Activated CD4-positive, alpha-beta T cell treated with anti-CD3 and anti-CD28 coated beads, Interleukin-2, amount 10 ng/mL, durations not matched to agents 7 days and 5 days (primary cell): ENCODE measurements at places on chromosomes 6 and 20. TPM values are rescaled to one million over a fixed set of nuclear protein-coding genes. Genes with fewer than 3 reads are reported as not detected.
A peak's percentile ranks its signal among the peaks of the same experiment; 100 is the strongest.

- DNase-seq = no peak
Measured at GRCh38 chr20:37636212-37636975, 57.4 kb upstream of the CTNNBL1 start.

DNA sequence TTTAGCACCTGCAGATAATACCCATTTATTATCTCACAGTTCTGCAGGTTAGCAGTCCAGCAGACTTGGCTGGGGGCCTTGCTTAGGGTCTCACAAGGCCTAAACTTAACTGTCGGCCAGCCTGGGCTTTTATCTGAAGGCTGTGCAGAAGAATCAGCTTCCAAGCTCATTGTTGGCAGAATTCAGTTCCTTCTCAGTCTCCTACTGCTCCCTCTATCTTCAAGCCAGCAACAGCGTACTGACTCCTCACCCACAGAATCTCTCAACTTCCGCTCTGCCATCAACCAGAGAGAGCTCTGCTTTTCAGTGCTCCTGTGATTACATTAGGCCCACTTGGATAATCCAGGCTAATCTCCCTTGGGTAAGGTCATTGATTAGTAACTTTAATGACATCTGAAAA is 30.2 kb upstream of the NHSL1 start:
- DNase-seq = no peak

DNA sequence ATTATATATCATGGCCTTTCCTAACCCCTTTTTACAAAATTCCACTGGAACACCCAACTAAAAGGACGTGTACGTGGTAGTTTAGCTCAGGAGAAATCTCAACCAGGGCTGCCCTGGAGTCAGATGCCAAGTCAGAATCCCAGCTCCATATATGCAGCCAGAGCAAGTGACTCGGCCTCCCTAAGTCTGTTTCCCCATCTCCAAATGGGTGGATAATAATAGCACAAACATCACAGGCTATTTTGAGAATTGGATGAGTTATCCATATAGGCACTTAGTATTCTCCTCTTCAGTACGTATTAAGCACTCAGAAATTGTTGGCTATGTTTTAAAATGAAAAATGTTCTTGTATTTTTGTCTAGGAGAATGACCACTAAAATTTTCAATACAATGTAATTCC is 481.5 kb downstream of the CD109 start:
- no peak for DNase-seq

GRCh38 chr20:38238829-38239228 is 21.7 kb downstream of the KIAA1755 start:
- no peak for DNase-seq

GRCh38 chr20:4567170-4567569 is 154.5 kb upstream of the PRND start:
- DNase-seq = no peak

GRCh38 chr6:53045891-53046673 is 19.1 kb upstream of the FBXO9 start:
- DNase-seq = no peak

DNA sequence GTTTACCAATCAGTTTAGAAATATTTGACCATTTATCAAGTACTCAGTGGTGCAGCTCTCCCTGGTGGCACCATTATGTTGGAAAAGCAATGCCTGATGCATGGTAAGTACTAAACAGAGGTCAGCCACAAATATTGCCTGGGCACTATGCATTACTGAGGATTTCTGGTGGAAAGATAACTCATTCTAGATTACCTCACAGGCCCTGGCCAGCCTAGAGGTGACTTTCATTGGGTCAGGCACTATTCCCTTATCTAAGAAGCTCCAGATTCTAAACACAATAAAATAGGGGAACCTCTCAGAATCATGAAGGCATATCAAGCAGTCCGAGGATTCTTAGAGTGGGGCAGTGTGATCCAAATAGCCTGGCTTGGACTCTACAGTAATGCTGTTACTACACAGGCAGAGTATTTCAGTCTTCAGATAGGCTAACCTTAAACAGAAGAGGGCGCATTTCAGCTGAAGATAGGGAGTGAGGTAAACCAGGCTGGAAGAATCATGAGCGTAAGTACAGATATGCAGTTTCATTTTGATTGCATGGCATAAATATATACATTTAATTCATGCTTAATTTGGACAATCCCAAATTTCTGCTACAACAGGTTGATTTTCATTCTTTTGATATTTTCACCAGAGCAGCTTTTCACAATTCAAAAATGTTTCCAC is 12.1 kb downstream of the LGSN start:
- no peak for DNase-seq

DNA sequence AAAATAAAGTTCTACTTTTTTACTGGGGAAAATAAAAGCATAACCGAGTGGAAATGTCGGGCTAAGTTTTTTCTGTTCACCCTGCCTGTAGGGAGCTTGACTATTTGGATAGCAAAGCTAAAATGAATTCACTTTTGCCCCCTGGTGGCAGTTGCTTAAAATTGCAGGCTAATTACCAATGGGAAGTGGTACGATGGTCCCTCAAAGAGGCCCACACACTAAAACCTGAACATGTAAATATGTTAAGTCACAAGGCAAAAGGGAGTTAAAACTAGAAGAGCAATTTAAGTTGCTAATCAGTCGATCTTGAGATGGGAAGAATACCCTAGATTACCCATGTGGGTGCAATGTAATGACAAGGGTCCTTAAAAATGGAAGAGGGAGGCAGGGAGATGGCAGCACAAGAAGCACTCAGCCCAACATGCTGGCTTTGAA is 916 bp upstream of the SUN5 start:
- peak; percentile 51 for DNase-seq

GRCh38 chr6:129489215-129489765 is 220.7 kb downstream of the ARHGAP18 start:
- DNase-seq = no peak

DNA sequence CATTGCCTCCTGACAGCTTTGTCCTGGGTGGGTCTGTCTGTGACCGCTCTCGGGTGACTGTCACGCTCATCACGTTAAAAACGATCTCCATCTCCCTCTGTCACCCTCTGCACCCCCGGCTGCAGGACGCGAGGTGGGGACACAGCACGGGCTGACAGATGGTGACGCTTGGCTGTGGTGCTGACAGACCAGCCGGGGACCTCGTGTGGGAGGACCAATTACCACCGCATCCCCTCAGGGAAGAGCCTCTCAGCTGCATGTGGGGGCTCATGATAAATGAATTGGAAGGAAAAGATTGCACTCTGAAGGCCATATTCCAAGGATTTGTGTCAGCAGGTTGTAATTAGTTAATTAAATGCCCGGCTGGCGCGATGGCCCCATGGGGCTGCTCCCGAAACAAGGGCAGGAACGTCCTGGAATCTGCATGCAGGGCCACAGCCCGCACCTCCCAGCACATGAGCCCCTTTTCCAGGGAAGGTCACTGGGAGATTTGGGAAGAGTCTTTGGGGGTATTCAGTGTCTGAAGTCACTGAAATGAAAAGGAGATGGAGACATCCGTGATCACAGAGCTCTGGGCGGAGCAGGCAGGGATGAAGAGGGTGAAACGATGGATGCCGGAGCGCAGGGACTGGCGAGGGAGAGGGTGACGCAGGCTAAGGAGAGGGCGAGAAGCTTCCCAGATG is 87.1 kb downstream of the ERMARD start:
- no peak for DNase-seq

GRCh38 chr6:45003387-45003786 is 324.7 kb upstream of the RUNX2 start:
- DNase-seq = no peak

- no peak for DNase-seq
Measured at GRCh38 chr6:46054516-46054915, 38.9 kb upstream of the CLIC5 start.

- no peak for DNase-seq
Measured at GRCh38 chr20:21739682-21740081, 34.2 kb downstream of the PAX1 start.

DNA sequence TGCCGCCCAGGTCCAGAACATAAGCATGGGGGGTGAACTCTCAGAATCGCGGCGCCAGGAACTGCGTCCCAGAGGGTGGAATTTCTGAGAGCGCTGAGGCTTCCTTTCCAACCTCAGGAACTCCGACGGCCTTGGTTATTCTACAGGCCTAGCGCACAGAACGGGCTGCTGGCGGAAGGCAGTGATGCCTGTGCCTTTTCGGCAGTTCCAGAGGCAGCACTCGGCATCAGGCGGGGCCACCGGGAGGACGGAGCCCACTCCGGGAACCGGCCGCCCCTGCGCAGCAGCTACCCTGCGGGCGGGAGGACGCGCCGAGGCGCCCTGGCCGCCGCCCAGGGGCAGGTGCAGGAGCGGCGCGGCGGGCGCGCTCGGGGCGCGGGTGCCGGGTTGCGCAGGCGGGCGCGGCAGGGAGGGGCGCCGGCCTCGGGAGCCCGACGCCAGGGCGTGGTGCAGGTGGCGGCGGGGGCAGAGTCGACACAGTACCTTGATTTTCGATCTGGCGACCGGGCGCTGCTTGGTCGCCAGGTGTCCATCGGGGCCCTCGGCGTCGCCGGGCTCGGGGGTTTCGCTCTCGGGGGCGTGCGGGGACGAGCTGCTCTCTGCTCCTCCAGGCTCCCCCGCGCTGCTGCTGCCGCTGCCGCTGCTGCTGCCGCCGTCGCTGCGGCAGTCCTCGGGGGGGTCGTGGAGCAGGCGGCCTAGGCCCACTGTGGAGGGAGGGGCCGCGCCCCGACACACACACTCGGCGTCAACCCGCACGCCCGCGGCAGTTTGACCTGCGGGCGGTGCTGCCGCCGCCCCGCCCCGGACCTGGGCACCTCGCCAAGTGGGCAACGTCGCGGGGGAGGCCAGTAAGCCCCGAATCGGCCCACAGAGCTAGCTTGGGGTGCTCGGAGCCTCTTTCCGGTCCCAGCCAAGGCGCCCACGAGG is 1.3 kb downstream of the OVOL2 start:
- no peak for DNase-seq

GRCh38 chr20:3847429-3847940 is 851 bp downstream of the MAVS start:
- DNase-seq = peak; percentile 8

GRCh38 chr20:48159145-48160008 is 374.1 kb upstream of the SULF2 start:
- DNase-seq = no peak

Gene CCN5
- not detected for total RNA-seq

Gene RBM24
- total RNA-seq = not detected

Gene MICB
- total RNA-seq = 54.2 TPM

Gene TMEM244
- not detected for total RNA-seq

Gene MYLK2
- 0.52 TPM for total RNA-seq

Gene ADTRP
- 2.4 TPM for total RNA-seq

Gene SLC35F1
- not detected for total RNA-seq

Gene FAM83B
- total RNA-seq = not detected
